ENCODE measurements at places on chromosomes 3 and 15.
A peak's percentile ranks its signal among the peaks of the same experiment; 100 is the strongest.

DNA sequence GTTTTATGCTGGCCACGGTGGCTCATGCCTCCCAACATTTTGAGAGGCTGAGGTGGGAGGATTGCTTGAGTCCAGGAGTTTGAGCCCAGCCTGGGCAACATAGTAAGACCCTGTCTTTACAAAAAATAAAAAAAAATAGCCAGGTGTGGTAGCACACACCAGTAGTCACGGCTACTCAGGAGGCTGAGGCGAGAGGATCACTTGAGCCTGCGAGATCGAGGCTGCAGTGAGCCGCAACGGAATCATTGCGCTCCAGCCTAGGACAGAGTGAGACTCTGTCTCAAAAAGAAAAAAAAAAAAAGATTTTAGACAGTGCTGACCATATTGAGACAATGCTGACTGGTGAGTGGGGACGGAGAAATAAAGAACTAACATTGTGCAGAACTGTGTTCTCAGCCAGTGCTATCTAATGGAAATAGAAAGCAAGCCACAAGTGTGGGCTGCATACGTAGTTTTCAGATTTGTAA lies 67.2 kb downstream of the ST6GAL1 start:
- DNase-seq: no peak

- DNase-seq: no peak
Measured at GRCh38 chr15:31457631-31458526, 131.2 kb downstream of the KLF13 start.

GRCh38 chr3:151838574-151839312 lies 24.8 kb downstream of the AADAC start:
- no peak for DNase-seq

- peak; percentile 73 for DNase-seq
Measured at GRCh38 chr3:126208606-126209256, 28.3 kb upstream of the ALDH1L1 start.

DNA sequence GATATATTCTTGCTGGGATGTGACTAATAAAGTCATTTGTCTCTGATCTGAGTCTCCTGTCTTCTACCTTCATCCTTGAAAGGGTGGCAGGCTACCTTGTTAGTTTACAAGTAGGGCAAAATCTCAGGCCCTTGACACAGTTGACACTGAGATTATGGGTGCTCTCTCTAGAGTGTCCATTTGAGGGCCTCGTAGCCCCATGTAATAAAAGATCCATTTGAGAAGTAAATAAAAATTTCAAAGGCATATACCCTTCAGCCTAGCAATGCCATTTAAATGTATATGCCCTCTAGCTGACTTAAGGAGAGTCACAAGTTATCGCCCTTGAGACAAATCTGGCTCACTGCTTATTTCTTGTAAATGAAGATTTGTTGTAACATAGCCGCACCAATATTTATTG lies 98.6 kb downstream of the TCF12 start:
- DNase-seq: no peak

DNA sequence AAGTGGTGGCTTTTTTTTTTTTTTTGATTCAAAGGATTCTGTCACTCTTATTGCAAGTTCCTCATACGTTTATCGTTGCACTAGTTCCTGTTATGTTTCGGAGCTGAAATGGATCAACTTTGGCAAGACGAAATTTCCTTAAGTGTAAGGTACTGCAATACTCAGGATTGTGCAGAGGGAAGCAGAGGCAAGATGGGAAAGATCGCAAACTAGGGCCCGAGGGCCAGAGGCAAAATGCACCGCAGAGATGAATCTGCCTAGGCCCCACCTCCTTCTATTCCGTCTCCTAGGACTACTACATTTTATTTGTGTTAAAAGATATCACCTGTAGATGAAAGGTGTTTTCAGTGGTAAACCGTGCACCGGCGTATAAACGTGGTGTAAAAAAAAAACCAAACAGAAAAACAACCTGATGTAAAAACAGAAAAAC lies 331 bp downstream of the RNU6-1 start:
- no peak for DNase-seq

DNA sequence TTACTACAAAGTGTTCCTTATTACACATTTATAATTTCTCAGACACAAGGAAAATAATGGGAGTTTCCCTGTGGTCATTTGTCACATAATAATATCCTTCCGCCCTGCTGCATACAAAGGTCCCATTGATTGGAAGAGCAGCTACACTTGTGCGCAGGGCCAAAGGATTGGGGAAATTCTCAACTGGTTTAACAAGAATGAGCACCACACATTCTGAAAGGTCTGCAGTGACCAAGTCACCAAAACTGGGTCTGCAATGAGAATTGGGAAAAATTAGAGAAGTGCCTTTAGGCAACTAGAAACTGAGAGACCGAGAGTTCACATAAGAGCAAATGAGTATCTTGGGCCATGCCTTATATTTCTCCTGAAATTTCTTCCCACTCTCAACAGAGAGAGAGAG lies 98.2 kb upstream of the NR2F2 start:
- no peak for DNase-seq

DNA sequence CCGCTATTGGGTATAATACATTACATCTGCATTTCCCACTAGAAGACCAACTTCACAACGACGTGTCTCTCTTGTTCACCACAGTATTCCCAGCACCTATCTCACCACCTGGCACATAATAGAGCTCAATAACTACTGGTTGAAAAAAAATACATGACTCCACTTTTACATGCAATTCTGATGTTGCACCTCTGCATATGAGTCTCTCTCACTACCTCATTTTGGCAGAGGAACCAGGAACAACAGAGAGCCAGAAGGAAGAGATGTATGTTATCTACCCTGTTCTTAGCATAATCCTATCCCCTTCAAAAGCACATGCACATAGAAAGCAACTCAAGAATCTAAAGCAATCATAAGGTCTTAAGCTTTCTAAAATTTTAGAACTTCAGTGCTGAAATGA lies 61.6 kb downstream of the SHQ1 start:
- no peak for DNase-seq

GRCh38 chr3:1131166-1131565 lies 38.3 kb downstream of the CNTN6 start:
- DNase-seq: no peak

DNA sequence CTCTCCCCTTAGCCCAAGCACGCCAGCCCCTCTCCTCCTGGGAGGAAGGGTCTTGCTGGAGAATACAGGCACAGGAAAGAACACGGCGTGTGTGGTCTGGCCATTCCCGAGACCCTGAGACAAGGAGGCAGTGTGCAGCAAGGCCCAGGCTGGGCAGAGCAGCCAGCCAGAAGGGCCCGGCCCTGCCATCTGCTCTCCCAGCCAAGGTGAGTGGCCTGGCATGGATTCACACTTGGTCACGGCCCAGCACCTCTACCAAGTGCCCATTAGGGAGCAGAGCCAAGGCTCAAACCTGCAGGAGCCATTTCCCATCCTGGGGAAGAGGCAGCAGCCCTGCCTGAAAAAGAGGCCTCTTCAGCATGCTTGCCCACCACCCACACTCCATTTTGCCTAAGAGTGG lies 28.6 kb downstream of the MEGF11 start:
- no peak for DNase-seq

- peak; percentile 44 for DNase-seq
Measured at GRCh38 chr3:24220859-24221657, 273.6 kb downstream of the THRB start.

- DNase-seq: no peak
Measured at GRCh38 chr15:38217788-38218609, 34.6 kb upstream of the SPRED1 start.

DNA sequence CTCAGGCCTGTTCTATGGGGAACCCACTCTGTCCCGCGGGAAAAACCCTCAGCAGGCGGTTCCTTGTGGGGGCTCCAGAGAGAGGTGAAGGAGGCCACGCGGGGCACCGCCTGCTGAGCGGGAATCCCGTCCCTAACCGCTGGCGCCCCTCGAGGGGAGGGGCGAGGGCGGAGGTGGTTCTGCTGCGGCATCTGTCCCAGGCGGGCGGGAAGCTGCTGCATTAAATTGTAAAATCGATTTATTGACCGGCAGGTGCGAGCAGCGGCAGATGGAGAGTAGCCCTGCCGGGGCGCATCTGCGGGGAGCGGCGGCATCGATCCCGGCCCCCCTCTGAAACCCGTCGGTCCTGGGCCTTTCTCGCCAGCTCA lies 3.7 kb upstream of the DLL4 start:
- no peak for DNase-seq

GRCh38 chr3:184597829-184598573 lies 36.4 kb downstream of the EPHB3 start:
- DNase-seq: no peak

DNA sequence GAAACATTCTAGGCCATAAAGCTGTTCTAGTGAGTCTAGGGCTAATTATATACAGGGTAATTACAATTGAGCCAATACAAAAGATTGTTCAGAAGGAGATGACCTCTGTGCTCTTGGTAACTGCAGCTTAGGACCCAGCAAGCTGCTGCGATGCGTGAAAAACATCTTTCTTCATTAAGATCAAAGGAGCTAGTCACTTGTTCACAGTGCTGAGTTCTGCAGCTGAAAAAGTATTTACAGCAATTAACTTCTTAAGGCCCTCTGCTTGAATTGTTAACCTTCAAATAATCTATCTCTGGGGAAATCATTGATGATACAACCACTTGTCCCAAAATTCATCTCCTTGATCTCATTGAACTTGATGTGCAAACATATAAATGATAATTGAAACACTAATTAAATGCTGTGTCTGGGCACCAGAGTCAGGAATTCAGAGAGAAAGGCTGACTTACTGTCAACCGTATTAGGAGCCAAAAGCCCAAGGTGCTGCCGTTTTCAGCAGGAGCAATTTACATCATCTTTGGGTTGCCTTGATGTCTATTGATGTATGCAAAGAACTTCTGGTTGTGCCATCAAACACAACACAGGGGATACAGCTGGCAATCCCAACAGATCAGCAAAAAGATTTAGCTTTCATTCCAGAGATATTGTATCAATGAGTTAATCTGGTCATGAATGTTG lies 213.0 kb downstream of the NECTIN3 start:
- no peak for DNase-seq

GRCh38 chr15:71708741-71709140 lies 101.6 kb upstream of the NR2E3 start:
- DNase-seq: no peak

- DNase-seq: no peak
Measured at GRCh38 chr3:128408693-128409623, 57.7 kb downstream of the DNAJB8 start.

Data from breast epithelium (tissue), 4 donors.